ENCODE measurements at places on chromosomes 1 and 21.

GRCh38 chr1:226606311-226607267 is 58.0 kb downstream of the STUM start:
- no peak for DNase-seq

GRCh38 chr1:215479567-215479966 is 87.5 kb upstream of the KCTD3 start:
- no peak for DNase-seq

- peak; percentile 39 for DNase-seq
These were observed 5.5 kb downstream of the MFSD2A start for GRCh38 chr1:39960431-39960958.

- no peak for DNase-seq
These were observed 971.7 kb upstream of the NCAM2 start for GRCh38 chr21:20026543-20026942.

- no peak for DNase-seq
These were observed 106.4 kb downstream of the TBX15 start for GRCh38 chr1:118881751-118882150.

DNA sequence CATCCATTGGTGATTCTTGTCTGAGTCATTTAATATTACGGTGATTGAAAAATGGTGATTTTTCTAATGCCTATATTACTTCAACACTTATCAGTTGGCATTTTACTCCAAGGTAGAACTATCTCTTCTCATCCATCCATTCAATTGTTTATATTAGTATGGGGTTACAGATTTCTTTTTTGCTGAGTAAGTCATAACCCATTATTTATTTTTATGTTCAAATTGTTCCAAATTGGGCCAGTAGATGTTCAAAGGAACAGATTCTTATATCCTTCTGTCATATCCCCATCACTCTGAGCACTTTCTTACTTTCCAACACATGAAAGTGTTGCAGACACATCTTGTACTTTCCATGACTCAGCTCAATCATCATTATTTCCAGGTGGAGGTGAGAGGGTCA is 466.8 kb upstream of the CAMK1G start:
- DNase-seq, result no peak

DNA sequence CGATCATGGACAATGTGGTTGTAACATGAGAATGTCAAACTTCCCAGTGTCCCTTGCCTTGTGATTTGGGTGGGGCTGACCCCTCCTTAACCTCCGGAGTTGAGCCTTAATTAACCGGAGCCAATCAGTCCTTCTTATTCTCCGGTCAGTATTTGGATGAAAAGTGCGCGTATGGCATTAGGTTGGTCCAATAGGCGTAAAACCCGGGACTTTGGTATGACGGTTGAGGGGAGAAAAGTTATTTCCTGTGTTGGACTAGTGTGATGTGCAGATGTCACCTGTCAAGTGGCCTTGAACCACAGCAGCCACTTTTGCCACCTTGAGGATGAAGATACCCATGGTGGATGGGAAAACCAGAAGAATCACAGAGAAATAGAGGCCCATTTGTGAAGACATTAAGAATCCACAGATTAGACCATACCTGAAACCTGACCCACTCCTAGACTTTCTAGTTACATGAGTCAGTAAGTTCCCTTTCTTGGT is 5.1 kb downstream of the PAFAH2 start:
- no peak for DNase-seq

- no peak for DNase-seq
These were observed 389.1 kb downstream of the HLX start for GRCh38 chr1:221268295-221268694.

DNA sequence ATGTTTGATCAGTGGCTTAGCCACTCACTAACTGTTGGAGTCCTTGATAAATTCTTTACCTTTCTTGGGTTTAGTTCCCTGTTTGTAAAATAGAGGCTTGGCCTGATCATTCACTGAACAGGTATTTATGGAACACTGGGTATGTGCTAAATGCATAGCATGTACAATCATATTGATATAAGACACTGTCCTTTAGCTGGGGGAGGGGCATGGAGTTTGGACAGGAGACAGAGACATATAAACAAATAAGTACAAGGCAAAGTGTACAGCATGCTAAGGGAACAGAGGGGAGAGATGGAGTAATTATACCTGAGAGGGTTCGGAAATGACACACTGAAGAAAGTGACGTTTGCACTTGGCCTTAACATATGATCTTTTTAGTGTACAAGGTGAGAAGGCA is 124.3 kb upstream of the CACNA1E start:
- no peak for DNase-seq

GRCh38 chr1:45518910-45519309 is 2.8 kb downstream of the PRDX1 start:
- DNase-seq, result no peak

DNA sequence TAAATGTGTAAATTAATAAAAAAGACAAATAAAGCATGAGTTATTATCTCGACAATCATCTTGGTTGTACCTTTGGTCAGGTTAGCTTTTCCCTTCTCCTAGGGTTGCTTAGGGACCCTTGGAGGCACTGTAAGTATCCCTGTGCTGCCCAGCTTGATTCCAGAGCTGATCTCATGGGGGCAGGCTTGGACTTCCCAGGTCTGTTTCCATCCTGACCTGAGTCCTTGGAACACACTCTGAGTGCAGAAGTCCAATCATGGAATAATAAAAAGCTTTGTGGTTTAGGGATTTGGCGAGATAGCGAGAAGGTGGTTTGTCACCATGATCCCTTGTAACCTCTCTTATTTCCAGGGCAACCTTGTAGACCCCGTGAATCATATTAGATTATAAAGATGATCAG is 18.7 kb upstream of the PAPPA2 start:
- no peak for DNase-seq

DNA sequence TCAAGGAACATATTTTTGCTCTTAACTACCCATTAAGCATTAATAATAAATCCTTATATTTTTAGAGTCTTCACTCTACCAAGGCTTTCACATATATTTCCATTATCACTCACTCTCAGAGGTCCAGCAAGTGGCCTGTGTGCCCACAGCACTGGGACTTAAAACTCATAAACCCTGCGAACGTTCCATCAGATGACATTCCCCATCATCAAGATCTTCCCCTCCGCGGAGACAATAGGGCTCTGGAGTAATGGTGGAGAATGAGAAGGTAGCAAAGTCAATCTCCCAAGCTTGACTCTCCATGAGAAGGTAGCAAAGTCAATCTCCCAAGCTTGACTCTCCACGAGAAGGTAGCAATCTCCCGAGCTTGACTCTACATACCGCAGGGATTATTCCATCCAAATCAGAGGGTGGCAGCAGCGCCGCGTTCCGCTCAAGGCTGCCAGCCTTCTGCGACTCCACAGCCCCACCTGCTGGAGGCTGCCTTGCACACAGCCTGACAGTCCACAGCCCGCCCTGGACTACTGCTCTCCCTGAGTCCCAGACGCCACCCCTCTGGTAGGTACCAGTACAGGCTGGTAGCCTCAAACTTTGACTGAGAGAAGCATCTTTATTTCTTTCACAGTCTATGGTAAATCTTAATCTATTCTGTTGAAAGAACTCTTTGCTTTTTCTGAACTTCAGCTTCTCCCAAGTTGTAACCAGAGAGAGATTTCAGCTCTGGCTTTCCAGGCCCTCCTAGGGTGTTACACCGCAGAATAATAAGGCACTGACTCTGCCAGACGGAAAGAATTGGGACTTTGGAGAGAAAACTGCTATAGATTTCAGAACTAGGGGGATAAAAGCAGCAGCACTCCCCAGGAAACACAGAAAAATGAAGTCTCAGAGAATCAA is 26.4 kb upstream of the CTTNBP2NL start:
- peak; percentile 70 for DNase-seq

DNA sequence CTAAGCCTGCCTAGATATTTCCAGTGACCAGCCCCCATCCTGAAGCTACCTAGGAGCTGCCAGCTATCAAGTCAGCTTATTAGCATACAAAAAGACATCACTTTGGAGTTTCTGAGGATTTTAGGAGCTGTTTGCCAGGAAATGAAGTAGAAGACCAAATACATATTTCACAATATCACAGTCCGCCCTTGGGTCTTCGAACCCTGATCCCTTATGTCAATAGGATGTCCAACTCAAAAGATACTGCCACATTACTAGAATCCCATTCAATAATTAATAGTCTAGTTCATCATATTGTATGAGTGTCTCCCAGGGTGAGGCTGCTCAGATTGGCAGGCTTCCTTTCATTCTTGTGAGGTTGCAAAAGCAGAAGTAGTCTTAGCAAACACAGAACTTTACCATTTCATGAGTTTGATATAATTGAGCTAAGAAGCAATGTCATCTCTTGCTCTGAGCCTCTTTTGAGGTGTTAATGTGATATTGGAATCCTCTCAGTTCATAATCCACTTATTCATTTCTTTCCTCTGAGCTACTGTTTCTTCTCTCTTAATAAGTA is 13.6 kb downstream of the IPO9 start:
- no peak for DNase-seq

DNA sequence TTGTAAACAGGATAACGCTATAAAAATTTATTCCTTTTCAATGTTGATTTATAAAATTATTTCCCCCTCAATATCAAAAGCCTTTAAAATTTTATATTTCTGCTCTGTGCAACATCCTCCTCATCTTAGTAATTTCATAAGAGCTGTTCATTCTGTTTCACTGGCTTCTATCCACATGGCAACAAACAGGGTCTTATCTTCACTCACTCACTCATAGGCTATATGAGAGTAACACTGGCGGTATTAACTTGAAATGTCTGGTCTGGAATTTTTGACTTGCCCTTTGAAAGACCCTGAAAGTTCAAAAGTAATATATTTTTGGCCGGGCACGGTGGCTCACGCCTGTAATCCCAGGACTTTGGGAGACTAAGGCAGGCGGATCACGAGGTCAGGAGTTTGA is 77.4 kb upstream of the KRTAP11-1 start:
- DNase-seq, result no peak

DNA sequence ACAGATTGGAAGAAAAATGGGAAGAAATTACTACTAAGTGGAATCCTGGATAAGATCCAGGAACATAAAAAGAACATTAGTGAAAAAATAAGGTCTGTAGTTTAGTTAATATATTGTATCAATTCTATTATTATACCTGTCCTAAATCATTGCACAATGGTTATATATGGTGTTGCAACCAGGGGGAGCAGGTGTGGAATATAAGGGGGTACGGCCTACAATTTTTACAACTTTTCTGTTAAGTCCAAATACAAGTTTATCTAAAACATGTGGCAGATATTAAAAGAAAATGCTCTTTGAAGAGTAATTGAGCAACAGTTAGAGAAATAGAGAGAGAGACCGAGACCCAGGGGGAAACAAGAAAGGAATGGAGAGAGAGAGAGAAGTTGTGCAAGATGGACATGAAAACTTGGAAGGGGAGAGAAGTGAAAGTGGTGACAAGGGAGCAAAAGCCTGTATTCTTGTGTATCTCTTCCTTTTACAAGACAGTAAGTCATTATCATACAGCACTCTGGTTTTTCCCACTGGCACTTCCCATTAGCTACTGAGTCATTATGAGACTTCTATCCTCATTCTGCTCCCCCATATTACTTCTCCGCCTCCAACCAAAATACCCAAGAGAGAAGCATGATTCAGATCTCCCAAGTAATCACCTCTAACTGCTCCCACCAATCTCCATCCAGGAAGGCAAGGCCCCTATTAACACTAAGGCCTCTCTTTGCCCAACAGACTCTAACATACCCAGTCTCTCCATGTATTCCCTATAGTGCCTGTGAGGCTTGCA is 22.3 kb upstream of the TRAF3IP3 start:
- no peak for DNase-seq

- no peak for DNase-seq
These were observed 223.6 kb upstream of the JUN start for GRCh38 chr1:59007429-59007819.

- no peak for DNase-seq
These were observed 21.0 kb upstream of the TDRD10 start for GRCh38 chr1:154481053-154481452.

GRCh38 chr1:100290291-100290690 is 24.3 kb downstream of the RTCA start:
- no peak for DNase-seq

DNA sequence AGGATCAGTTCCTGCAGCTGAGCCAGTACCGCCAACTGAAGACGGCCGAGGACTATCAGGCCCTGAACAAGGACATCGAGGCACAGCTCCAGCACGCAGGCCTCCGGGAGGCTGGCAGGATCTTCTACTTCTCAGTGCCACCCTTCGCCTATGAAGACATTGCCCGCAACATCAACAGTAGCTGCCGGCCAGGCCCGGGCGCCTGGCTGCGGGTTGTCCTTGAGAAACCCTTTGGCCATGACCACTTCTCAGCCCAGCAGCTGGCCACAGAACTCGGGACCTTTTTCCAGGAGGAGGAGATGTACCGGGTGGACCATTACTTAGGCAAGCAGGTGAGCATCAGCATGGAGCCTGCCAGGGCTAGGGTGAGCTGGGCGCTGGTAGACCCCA is 10.7 kb downstream of the H6PD start:
- no peak for DNase-seq

DNA sequence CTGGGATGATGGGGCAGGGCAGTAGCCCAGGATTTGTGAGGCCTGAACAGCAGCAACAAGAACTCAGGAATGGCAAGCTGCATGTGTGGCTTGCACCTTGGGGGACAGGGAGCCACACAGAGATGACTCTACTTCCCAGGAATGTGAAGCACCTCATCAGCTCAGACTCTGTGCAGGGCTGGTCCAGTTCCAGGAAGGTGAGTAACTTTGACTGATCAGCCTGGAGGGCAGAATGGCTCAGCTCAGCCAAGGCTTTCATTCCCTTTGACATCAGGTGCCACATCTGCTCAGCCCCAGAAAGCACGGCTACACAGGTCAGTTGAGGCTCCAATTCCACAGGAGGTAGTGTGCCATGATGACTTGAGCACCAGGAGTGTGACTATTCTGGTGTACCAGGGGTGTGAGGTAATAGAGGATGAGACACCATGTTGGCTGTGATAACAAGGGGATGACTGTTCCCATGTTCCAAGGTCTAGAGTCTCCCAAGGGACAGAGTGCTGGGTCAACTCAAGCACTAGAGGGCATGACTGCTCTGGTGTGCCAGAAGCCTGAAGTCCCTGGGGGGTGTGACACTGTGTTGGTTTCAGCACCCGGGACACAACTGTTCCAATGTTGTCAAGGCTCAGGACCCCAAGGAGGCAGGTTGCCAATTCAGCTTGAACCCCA is 625.8 kb upstream of the ADGRL2 start:
- DNase-seq, result no peak

- DNase-seq, result no peak
These were observed 31.6 kb upstream of the SOX13 start for GRCh38 chr1:204041232-204041767.

- no peak for DNase-seq
These were observed 30.2 kb upstream of the LRRC8D start for GRCh38 chr1:89790592-89790991.

DNA sequence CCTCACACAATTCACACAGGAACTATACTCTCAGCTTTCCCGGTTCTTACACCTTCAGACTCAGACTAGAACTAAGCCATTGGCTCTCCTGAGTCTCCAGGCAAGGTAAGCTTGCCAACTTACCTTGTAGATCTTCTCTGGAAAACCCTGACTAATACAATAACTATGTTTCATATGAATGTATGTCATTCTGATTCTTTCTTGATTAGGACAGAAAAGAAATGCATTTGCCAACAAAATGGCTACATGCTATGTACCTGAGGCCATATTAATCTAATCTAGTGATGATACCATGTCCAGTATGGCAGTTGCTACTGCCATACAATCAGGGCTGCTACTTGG is 9.8 kb upstream of the ZSWIM5 start:
- no peak for DNase-seq

GRCh38 chr1:107004421-107004820 is 52.1 kb upstream of the PRMT6 start:
- DNase-seq, result no peak

GRCh38 chr1:28737307-28738132 is 780 bp downstream of the YTHDF2 start:
- DNase-seq, result no peak

Data from stimulated activated naive CD4-positive, alpha-beta T cell (primary cell).